Stimulated activated CD8-positive, alpha-beta memory T cell treated with anti-CD3 and anti-CD28 coated beads, Interleukin-7, amount 100 ng/mL, for 24 hours (primary cell): ENCODE measurements at places on chromosomes 2 and 18.

GRCh38 chr18:10860928-10861327 lies 288.4 kb downstream of the PIEZO2 start:
- no peak for DNase-seq

DNA sequence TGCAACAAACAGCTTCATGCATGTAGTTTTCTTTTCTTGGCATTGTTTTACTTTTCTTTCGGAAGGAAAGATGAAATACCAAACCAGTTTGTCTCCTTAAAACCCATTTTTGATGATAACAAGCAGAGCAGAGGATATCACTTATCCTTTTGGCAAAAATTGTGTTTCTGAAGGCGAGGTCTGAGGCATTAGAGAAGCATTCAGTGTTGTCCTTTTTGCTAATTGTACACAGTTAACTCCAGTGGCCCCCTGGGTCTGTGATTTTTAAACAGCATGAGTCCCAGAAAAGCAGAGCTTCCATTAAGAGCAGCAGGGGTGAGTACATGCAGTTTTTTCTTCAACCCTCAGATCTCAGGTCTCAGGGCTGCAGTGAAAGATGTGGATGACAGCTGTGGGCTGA lies 41.3 kb downstream of the TTC39C start:
- DNase-seq: no peak

- no peak for DNase-seq
Observed at GRCh38 chr2:239588451-239589269, 187.8 kb upstream of the HDAC4 start.

DNA sequence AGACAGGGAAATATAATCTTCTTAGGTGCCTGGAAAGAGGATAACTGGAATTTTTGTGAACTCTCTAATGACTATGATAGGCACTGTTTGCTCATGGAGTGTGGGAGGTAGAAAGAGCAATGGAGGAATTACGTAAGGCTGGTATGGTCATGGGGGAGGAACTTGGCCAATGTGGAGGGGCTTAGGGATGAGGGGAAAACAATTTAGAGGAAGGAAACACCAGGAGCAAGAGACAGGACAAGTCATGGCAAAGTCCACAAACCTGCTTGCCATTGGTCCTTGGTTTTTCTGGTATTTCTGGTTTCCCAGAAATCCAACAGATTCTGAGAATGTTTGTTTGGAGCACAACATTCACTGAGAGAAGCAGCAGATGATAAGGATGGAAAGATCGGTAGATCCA lies 274.2 kb downstream of the DYSF start:
- DNase-seq: no peak

DNA sequence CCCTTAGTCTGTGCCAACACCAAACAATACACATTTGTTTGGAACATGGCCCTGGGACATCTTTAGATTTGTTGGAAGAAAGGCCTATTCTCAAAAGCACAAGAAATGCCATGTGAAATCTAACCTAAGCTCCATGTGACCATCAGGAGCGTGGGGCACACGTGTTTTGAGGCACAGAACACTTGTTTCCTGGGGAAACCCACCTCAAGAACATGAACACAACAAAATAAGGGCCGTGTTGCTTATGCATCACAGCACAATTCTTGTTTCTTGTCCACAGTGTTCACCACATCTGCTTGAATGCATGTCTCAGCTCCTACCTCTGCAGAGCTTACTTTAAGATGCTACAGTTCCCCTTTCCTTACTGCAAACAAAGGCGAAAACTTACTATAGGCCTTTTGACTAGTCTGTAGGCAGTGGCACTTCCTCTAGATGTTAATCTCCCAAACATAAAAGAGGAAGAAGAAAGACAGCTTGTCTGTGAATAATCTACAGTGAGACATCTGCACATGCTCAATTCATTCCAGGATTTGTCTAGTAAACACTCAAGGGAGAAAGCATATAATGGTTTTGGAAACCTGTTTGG lies 165.0 kb downstream of the ANKRD44 start:
- no peak for DNase-seq

- DNase-seq: no peak
Observed at GRCh38 chr18:27599202-27599829, 414.2 kb upstream of the CHST9 start.

DNA sequence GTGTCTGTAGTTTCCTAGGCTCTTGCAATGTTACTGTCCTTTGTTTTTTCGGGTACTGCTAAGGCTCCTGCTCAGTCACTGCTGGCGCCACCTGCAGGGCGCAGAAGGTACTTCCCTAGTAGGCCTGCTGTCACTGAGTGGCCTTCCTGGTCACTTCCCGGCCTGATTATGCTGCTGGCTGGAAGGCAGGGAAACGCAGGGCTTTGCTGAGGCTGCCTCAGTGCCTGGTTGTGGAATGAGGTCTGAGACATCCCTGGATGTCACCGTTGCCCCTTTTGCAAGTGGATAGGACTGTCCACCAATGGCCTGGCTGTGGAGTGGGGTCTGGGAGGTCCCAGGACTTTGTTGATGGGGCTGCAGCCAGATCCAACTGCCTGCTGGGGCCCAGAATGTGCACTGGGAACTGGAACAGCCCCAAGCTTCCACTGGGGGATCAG lies 13.1 kb downstream of the DAW1 start:
- peak; percentile 37 for DNase-seq
